Stimulated activated CD8-positive, alpha-beta memory T cell treated with anti-CD3 and anti-CD28 coated beads, Interleukin-4, amount 100 ng/mL, for 4 hours (primary cell): ENCODE measurements at places on chromosomes 6 and 20.

DNA sequence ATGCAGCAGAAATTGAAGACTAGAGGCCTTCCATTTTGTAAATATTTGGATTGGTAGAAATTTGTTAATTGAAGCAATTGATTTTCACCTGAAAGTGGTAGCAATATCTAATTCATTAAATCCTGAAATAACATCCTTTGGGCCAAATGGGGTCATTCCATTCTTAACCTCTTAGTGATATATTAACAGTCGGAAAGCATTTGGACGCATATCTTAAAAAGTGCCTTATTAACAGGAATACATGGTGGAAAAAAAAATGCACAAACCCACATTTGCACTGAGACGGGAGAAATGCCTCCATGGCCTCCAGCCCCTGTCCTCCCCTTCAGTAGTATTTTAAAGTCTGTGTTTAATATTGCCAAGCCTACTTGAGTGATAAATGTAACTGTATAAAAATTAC is 205.5 kb downstream of the TFAP2B start:
- DNase-seq = no peak

- no peak for DNase-seq
Observed at GRCh38 chr20:64142590-64142989, 21.7 kb upstream of the MYT1 start.

DNA sequence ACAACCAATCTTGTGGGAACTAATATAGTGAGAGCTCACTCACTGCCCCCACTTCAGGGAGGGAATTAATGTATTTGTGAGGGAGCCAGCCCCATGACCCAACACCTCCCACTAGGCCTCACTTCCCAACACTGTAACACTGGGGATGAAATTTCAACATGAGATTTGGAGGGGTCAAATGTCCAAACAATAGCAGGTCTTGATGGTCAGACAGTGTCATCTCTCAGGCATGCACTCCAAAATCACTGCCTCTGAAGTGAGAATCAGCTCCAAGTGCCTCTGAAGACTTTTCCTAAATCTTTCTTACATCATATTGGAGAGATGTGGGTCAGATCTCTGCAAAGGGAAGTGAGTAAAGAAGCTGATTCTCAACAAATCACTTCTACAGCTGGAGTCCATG is 13.8 kb upstream of the SAYSD1 start:
- DNase-seq = no peak

DNA sequence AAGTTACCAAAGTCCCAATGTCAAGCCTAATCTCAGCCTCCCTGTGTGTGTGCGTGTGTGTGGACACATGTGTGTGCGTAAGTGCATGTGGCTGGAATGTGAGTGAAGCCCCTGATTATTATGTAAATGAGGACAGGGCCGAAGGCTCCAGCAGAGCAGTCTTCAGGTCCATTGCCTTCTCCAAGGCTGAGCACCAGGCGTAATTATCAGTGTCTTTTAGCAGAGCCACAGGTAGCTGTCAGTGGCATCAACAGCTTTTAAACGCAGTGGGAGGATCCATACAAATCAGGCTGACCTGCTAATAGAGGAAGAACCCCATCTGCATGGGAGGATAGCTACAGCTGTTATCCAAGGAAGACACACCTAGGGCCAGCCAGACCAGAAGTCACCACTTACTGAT is 324.3 kb upstream of the MOCS1 start:
- no peak for DNase-seq

DNA sequence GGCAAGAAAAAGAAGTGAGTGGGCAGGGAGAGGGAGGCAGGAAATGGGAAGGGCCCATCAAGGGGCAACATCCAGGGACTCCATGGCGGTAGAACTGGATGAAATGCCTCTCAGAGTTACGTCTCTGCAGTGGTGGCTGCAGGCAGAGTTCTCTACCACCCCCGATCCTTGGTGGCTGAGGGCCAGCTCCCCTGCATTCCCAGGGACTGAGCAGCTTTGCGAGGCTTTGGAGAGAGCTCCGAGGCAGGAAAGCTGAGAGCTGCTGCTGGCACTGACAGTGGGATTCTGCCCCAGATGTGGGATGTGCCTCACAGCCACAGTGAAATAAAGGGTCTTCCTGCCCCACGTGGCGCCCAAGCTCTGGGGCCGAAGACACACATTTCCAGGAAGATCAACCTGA is 236.6 kb downstream of the SLC24A3 start:
- no peak for DNase-seq

DNA sequence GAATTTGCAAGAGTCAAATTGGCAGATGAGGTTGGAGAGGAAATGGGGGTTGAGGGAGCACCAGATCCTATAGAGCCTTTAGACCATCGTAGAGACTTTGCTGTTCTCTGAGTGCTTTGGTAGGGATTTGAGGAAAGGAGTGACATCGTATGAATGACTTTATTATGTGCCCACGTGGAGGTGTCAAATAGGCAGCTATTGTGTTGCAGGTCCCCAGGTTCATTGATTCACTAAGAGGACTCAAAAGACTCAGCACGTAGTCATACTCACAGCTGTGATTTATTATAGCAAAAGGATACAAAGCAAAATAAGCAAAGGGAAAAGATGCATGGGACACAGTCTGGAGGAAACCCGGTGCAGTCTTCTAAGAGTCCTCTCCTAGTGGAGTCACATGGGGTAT is 2.2 kb downstream of the MTRES1 start:
- DNase-seq = no peak

DNA sequence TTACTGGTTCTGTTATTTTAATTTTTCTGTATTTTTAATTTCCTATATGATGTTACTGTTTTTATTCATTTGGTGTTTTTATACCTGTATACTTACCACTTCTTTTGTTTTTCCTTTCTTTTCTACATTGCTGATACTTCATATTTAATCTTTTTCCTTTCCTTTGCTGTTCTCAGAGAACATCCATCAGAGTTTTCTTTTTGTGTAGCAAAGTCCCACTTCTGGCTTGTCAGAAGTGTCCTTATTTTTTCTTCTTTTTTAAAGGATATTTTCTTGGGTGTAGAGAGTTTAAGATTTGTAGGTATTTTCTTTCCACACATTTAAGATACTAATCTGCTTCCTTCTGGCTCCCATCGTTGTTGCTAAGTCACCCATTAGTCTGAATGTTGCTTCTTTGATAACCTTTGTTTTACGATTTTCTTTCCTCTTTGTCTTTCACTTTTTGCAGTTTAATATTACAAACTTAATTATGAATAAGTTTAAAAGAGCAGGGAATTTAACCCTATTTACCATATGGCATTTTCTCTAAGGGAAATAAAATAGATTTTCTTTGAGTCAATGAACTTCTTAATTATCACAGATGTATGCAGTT is 18.5 kb downstream of the CD2AP start:
- no peak for DNase-seq

DNA sequence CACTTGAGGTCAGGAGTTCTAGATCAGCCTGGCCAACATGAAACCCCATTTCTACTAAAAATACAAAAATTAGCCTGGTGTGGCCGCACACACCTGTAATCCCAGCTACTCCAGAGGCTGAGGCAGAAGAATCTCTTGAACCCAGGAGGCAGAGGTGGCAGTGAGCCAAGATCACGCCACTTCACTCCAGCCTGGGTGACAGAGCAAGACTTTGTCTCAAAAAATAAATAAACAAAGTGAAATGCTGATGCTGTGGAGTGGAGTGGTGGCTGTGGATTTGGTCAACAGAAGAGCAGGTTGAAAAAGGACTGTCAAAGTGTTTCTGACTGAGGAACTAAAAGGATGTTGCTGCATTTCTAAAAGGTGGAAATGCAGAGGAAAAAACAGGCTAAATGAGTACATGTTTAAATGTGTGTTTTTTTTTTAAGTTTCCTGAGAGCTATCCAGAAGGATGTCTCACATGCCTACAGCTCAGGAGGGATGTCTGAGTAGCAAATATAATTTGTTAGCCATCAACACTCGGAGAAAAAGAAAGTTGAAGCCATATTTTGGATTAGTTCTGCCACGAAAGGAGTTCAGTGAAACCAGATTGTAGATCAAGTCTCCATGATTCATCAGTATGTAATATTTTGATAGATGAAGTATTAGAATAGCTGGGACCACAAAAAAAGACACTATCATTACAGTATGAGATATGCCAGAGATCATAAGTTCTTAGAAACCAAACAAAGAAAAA is 621.1 kb upstream of the ADGRB3 start:
- DNase-seq = no peak

GRCh38 chr6:145400508-145400907 is 334.8 kb downstream of the EPM2A start:
- no peak for DNase-seq

- no peak for DNase-seq
Observed at GRCh38 chr6:1931817-1932216, 313.6 kb downstream of the GMDS start.

DNA sequence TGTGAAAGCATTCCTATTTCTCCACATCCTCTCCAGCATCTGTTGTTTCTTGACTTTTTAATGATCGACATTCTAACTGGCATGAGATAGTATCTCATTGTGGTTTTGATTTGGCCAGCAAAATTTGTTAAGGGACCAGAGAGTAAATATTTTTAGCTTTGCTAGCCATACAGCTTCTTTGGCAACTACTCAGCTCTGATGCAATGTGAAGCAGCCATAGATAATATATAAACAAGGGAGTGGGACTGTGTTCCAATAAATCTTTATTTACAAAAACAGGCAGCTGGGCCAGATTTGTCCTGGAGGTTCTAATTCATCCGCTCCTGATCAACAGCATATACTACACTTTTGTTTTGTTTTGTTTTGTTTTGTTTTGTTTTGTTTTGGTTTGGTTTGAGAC is 202.9 kb downstream of the ZNF217 start:
- no peak for DNase-seq

GRCh38 chr6:131054392-131055250 is 8.4 kb downstream of the EPB41L2 start:
- no peak for DNase-seq

DNA sequence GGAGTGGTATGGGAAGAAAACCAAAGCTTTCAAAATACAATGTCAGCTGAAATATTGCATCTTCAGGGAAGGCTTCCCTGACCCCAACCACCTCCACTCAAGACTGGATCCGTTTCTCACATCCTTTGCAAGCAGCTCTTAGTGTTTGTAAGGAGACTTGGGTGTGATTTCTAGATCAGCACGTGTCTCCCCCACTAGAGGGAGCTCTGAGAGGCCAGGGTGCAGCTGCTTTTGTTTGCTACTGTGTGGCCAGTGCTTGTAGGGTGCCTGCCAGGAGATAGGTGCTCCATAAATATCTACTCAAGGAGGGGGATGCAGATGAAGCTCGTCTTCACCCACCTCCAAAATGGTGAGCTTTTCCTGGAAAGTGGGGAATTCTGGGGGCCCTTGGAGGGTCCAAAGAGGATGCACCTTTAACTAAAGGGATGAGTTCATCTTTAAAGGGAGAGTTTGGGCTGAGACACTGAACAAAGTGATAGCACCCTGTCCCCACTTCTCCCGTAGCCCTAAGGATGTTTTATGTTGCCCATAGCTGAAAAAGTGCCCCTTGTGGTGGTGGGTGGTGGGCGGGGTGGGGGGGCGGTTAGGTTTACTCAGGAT is 52.6 kb upstream of the MAFB start:
- DNase-seq = no peak

DNA sequence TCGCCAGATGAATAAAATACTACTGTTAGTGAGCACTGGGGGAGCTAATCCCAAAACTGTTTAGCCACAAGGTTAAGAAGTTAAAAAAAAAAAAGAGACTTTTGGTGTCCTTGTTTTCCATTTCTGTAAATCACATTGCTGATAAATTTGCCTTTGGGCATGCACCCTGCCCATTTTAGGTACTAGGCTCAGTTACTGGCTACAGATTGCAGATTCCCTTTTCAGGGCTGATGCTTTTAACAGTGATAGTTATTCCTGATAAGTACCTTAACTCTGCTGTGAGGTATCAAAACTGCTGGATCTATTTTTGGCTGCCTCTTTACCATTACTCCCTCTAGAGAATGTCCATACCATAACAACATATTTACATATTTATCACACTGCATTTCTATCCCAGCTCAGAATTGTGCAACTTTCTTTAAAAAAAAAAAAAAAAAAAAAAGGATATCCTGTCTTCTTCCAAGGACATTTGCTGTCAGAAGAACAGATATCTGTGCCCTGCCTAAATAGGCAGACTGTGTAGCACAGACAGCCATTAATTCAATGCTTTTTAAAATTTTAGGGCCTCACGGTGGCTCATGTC is 94.5 kb downstream of the SSR1 start:
- DNase-seq = no peak

DNA sequence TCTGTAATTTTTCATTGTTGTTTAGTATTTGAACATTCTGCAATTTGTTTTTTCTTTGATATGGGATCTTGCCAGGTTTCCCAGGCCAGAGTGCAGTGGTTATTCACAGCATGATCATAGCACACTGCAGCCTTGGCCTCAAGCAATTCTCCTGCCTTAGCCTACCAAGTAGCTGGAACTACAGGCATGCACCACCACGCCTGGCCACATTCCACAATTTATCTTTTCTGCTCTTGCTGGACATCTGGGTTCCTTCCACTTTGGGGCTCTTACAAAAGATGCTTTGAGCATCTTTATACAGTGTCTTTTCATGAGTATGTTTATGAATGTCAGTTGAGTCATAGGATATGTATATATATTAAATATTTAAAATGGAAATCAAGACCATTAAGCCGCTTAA is 42.0 kb downstream of the PGM3 start:
- no peak for DNase-seq

GRCh38 chr6:121880831-121881230 is 445.4 kb downstream of the GJA1 start:
- no peak for DNase-seq

DNA sequence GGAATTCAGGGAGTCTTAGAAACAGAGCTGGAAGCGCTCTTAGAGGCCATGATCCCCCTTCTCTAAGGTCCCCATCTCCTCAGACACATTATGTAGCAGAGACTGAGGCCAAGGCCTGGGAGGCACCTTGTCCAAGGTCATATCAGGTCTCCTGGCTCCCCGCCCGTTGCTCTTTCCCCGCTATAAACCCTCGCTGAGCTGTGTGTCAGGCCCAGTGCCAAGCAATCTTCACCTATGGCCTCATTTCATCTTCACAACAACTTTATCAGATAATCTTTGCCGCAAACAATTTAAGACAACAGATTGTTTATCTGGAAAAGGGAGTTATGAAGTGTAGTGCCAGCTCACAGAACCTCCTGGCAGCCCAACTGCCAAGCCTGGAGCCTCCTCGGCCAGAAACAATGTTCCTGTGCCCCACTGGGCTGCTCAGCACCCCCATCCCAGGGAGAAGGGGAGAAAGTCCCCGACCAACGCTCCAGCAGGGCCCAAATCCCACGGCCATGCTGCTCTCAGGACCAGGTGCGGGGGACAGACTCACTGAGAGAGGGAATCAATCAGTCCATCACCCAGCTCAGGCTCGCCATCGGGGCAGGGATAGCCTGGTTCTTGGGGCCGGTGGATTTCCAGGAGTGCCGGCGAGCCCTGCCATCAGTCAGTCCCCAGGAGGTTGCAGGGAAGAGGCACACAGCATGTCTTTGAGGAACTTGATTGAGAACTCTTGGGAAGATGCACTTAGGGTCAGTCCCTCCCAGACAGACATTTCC is 16.9 kb upstream of the FANCE start:
- no peak for DNase-seq
